ENCODE measurements at places on chromosomes 4 and X.

- no peak for DNase-seq
These were observed 401.3 kb upstream of the NDST4 start for GRCh38 chr4:115514675-115515074.

- DNase-seq = no peak
These were observed 26.2 kb downstream of the TMEM144 start for GRCh38 chr4:158236304-158237030.

- no peak for DNase-seq
These were observed 119.3 kb downstream of the ZNF330 start for GRCh38 chr4:141339966-141340365.

DNA sequence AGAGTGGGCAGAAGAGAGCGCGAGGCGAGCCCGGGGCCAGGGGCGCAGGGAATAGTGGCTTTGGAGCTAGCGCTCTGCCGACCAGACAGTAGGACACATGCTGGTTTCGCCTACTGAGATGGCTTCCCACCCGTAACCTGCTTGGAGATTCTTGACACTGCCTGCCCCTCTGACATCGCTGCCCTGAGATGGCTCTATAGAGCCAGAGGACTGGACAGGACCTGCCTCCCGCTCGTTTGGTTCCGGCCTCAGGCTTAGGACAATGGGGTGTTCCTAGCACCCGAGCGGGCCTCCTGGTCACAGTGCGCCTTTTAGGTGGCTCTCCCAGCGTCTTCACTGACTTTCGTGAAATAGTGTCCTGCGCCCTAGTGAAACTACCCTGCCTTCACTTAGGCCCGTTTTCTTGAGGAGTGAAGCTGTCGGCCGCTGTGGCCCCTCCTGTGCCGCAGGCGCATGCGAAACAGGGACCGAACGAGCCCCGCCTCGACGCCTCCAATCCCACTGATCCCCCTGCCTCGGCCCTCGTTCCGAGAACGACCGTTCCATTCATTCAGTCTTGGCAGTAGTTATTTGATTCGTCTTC is 608 bp downstream of the TAF1 start:
- DNase-seq = peak; percentile 25

GRCh38 chrX:83022020-83022419 is 486.1 kb upstream of the POU3F4 start:
- DNase-seq = no peak

DNA sequence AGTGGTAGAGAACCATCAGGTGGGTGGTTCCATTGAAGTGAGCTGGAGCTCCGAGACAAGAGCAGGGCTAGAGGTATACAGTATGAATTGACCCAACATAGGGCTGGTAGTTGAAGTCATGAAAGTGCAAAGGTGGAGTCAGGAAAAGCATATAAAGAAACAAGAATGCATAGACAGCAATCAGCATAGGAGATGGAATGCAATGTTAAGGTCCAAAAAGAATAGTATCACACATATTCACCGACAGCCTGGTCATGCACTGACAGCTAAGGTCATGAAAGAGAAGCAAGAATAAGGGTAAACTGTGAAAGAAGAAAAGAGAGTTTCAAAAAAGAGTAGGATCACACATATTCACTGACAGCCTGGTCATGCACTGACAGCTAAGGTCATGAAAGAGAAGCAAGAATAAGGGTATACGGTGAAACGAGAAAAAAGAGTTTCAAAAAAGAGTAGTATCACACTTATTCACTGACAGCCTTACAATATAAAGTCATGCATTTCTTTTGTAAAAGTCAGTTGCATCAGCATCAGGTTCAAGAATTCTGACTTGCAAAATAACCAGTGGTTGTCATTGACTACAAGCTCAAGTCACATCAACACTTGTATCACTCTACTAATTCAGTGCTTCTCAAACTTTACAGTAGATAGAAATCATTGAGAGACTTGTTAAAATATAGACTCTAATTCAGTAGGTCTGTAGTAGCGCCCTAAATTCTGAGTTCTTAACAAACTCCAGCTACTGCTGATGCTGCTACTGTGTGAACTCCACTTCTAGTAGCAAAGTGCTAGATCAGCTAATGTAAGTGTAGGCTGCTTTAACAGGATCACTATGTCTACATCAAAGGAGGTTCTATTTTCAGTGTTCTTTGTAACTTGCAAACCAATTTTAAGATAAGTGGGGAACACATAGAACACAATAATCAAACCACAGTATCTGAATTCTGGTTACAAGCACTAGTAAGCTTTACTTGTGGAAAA is 221.9 kb downstream of the PDGFC start:
- DNase-seq = no peak

DNA sequence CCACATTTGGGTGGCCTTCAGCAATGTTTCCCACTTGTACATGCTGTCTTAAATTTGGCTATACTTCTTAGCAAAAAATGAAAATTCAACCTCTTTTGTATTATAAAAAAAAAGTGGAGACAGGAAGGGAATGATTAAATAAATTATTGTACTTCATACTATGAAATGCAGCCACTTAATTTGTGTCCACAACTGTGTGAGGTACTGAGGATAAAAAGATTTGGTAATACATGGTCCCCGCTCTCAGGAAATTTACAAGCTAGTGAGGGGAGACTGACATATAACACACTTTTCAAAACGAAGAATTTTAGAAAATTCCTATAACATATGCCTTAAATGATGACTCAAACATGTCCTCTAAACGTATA is 105.0 kb downstream of the HNRNPD start:
- no peak for DNase-seq

DNA sequence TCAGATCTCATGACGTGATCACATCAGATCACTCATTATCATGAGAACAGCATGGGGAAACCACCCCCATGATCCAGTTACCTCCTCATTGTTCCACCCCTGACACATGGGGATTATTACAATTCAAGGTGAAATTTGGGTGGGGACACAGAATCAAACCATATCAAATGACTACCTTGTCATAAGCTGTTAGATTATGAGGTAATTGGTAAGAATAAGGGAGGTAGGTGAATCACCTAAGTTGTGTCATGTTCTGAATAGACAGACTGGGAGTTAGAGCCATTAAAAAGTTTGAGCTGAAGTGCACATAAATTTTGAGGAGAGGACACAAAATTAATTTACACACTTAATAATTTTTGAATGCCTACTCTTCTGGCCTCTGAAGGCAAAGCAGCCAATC is 24.7 kb downstream of the SLC9B1 start:
- DNase-seq = no peak

DNA sequence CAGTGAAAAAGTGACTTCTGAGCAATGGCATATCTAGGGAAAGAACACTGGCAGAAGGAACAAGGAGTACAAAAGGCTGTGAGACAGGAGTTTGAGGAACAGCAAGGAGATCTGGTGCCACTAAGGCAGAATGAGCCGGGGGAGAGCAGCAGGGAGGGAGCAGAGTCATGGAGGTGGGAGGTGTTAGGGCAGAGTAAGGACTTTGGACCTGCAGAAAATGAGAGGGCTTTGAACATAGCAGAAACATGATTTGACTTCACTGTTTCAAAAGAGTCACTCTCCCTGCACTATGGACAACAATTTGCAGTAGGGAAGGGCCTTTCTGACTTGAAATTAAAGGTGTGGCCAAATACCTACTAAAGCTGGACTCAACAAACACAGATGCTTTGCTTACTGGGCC is 356.2 kb downstream of the ADGRL3 start:
- no peak for DNase-seq

DNA sequence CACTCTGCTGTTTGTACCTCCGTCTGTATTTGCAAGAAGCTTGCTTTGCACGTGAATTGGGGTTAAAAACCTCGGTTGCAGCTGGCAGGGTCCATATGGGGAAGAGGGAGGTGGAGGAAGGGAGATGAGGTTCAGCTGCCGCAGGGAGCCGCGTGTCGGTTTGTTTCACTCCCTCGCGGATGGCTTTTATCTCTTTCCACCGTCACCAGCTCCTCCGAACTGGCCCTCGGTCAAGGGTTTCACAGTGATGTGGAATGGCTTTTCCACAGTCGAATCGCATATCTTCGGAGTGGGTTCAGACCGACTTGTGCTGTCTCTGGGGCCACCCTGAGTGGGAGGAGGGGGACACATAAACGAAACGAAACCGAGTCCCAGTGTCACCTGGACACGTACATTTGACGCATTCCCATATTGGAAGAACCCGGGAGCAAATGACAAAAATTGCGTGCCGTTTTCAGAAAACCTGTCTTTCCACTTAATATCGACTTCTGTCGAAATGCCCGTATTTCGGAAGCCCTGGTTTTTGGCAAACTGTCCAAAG is 929 bp downstream of the ZBTB33 start:
- DNase-seq = peak; percentile 35

DNA sequence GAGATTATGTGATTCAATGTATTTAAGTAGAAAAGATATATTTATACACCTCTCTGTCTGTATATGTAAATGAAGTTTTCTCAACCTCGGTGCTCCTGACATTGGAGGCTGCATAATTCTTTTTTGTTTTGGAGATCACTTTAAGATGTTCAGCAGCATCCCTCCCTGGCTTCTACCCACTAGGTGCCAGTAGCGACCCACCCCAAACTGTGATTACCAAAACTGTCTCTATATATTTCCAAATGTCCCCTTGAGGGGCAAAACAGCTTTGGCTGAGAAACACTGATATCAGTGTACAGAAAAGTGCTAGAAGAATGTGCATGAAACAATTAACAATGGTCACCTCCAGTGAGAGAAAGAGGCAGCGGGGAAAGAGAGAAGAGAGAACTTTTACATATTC is 51.2 kb downstream of the DCX start:
- DNase-seq = no peak

DNA sequence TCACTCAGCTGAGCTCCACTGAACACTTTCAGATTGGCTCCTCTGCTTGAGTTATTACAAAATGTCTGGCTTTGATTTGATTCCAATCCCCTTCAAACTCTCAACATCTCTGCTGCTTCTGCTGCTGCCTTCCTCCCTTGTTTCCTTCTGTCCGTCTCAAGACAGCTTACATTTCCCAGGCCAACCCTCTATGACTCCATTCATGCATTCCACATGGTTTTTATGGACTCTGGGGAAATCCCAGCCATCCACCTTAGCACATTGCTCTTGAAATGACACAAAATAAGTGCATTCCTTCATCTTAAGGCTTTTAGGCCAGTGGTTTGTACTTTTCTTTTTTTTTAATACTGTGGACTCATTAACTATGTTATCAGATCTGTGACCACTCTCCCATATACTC is 68.5 kb upstream of the TMEM164 start:
- no peak for DNase-seq

- DNase-seq = peak; percentile 70
These were observed 126.0 kb upstream of the ENPP6 start for GRCh38 chr4:184343502-184344177.

DNA sequence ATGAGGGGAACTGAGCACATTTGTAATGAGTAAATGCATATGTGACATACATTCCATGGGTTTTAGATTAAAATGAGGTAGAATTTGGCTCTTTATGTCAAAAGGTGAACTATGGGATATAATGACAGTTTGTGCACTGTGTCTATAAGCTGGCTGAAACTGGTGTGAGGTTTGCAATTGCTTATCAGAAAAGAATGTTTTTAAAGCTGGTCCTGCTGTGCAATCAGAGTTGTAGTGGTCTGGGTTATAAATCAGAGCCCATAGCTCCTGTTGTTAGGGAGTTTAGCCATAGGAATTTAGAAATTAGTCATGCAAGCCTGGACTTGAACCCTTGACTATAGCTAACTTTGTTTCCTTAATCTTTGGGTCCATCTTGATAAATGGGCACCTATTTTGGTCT is 23.1 kb upstream of the GATB start:
- DNase-seq = no peak

- DNase-seq = no peak
These were observed 109.7 kb downstream of the AFAP1 start for GRCh38 chr4:7829652-7830580.

DNA sequence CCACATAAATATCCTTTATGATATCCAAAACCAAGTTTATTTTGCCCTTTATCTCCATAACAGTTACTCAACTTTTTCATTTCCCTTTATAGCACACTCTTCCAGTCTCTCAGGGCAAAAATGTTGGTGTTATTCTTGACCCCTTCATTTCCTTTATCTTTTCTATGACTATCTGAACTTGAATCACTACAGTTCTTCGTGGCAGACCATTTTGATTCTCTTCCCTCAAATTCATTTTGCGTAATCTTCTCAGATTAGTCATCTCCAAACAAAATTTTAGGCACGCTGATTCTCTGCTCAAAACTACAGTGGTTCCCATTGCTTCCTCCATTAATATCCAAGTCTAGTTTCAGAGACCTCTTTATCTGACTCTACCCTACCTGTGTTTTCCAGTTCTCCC is 26.1 kb downstream of the RUFY3 start:
- DNase-seq = peak; percentile 65

DNA sequence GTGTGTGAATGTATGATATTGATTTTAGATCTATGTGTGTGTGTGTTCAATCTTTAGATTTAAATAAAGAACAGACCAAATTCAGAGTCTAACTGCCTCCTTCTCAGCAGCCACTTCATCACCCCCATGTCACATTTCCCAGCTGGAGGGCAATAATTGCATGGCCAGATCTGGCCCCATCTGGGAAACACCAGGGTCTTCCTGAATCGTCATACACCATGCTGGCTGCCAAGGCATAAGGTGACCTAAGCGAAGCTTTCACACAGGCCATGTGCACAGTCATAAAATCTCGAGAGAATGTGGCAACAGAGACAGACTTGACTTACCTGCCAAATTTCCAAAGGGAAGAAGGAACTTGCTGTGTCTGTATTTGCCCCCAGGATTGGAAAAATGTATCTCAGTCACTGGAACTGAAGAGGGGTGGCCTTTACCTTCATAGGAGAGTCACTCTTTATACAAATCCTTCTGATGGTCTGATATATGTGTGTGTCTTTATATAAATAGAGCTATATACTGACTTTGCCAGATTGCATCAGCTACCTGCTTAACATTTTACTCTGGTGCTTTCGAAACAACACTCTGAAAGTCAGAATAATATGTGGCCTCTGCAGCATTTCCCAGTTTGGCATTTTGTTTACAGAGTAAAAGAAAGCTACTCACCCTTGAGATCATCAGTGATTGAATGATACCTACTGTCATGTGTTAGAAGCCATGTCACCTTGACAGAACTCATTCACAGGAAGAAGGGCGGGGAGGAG is at the start of gene PLAC1:
PLAC1 (minus strand) TSS at position 470 of the 758 bp plus-strand sequence. CDS start 91,789 bp downstream, outside the sequence.
- DNase-seq = no peak

GRCh38 chrX:31697294-31697916 is 625.6 kb upstream of the FTHL17 start:
- no peak for DNase-seq

DNA sequence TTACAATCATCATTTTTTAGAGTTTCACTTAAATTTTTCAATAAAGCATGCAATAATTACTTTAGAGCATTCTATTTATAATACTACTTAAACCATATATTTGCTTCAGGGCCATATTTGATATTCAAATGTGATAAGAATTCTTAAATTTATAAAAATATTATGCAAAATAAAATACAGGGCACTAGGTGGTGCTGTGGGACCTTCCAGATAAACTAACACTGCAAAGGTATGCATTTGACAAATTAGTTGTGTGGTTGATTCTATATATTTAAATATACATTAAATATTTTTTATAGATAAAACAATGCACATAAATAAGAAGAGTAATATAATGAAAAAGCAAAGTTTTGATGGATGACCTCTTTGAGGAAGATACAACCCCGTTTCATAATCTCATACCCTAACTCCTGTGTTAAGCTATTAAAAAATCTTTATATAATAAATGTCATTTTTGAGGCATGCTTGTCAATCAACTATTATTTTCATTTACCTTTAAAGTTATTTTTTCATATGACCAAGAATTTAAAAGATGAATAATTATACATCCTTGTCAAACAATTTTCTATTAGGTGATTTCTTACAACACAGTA is 128.4 kb downstream of the REELD1 start:
- peak; percentile 67 for DNase-seq

- no peak for DNase-seq
These were observed 341.7 kb upstream of the GATB start for GRCh38 chr4:152102436-152103000.
